Head of caudate nucleus (tissue), 42 donors: ENCODE measurements at places on chromosomes 6 and 20.

- peak; percentile 1 for DNase-seq
These were observed at the start of gene HLA-DRB5 for GRCh38 chr6:32529697-32530430. Gene HLA-DRB5 (minus strand): TSS chr6:32530287. CDS start chr6:32530224, 63 bp downstream.

GRCh38 chr20:33926425-33926824, 67.3 kb upstream of the RALY start:
- DNase-seq: no peak

DNA sequence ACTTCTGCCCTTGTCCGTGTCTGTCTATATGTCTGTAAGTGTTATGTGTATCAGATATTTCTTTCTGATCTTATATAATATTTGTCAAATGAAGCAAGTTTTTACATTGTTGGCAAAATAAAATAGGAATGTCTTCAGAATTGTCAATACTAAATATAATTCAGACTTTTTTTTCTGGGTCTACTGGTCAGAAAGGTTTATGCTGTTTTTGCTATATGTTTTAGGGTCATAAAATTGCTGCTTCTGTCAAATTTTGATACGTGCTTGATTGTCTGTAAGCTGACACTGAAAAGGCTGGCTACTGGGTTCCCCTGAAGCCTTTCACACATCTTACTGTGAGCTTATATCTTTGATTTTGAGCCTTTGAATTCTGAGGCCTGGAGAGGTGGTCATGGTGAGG, 20.1 kb downstream of the LGSN start:
- DNase-seq: no peak

- DNase-seq: no peak
These were observed 178.3 kb downstream of the THBS2 start for GRCh38 chr6:169075211-169075914.

- no peak for DNase-seq
These were observed 71.6 kb downstream of the SH3BGRL2 start for GRCh38 chr6:79702691-79703090.

DNA sequence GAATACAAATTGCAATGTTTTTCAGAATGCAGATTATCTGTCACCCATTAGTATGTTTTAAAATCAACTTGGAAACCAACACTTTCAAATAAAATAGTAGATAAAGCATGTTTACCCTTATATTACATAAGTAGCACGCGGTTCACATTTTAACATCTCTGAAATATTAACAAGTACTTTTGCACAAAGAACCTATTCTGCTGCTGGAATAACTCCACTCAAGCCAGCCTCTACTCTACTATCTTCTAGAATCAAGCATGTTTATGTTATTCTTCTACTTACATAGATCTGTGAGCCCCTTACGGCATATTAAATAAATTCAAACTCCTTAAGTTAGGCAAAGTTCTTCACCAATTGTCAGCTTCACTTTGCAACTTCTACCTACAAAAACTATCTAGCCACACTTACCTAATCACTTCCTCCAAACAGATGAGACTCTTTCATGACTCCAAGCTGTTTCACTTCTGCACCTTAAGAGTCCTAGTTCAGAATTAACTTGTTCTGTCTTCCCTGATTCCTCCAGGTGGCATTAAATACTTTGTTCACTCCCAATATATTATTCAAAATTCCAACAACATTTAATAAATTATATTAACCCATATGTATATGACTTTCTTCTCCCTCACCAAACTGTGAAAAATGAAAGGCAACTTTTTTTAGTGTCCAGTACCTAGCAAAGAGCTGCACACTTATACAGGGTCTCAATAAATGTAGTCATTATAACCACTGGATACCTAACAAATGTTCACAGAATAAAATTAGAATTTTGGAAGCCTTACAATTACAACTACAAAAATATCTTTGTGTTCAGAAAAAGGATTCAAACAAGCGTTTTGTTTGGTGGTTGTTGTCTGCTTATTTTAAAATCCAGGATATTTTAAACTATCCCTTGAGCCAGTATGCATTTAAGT, 12.1 kb downstream of the CEP85L start:
- DNase-seq: no peak

DNA sequence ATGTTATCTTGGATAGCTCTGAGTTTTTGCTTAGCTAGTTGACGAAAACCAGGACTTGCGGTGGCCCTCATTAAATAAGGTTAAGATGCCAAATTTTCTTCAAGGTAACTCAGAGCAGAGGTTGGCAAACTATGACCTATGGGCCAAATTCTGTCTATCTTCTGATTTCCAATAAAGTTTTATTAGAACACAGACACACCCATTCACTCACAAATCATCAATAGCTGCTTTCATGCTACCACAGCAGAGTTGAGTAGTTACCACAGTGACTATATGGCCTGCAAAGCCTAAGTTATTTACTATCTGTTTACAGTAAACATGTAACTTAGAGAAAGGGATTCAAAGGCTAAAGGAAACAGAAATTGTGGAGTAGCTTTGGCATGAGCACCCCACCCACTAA, 23.6 kb downstream of the DCDC2 start:
- DNase-seq: no peak

DNA sequence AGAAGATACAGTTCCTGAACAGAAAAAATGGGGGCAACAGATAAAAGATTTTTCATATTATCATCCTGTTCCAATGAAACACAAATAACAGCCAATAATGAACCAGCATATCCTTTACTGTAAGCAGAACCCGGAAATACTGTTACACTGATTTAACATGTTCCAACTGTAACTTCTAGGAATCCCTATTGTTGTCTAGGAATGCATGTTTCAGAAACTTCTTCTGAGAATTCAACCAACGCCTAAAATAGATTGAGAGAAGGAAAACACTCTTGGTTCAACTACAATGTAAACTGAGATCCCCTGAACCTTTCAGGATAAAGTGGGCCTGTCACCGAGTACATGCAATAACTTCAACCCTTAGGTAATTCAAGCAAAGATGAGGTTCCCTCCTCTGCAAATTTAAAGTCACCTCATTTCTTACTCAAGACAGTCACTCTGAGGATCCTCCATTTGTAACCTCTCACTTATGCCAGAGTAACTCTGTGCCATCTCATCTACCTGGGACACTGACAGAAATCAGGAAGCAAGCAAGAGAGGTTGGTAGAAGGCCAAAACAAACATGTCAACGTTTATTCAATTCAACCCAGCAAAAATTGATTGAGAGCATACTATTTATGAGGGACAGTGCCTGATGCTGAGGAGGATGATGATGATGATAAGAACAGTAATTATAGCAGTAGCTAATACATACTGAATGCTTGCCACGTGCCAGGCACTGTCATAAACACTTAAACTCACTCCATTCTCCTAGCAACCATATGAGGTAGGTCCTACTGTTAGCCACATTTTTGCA, 14.1 kb downstream of the UBE3D start:
- DNase-seq: no peak

GRCh38 chr20:41174782-41175181, 37.4 kb downstream of the PLCG1 start:
- DNase-seq: no peak

DNA sequence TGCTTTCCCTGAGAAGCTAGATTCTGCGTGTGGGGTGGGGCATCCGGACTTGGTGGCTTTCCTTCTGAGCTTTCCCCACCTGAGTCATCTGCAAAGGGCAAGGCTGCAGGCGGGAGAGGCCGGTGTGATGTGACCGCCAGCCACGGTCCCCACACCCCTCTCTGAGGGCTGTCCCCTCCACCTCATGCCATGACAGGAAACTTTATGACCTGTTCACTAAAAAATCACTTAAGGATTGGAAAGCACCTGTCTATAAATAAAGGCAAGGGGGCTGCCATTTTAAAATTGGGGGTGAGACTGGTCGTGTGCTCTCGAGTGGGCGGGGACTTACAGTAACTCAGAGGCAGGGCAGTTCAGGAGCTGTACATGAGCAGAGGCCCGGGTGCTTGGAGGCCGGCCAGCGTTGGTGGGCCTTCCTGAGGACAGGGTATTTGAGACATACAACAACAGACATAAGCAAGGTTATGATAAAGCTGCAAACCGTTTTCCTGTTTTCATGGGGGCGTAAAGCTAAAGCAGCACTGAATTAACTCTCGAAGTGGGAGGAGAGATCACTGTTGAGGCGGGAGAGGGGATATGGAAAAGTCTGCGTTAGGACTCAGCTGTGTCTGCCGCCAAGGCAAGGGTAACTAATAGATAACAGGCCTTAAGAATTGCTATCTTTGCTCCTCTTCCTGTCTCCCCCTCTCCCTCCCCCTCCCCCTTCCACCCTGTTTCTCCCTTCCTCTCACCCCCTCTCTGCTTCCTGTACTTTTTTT, 16.1 kb upstream of the SERPINB1 start:
- DNase-seq: no peak

DNA sequence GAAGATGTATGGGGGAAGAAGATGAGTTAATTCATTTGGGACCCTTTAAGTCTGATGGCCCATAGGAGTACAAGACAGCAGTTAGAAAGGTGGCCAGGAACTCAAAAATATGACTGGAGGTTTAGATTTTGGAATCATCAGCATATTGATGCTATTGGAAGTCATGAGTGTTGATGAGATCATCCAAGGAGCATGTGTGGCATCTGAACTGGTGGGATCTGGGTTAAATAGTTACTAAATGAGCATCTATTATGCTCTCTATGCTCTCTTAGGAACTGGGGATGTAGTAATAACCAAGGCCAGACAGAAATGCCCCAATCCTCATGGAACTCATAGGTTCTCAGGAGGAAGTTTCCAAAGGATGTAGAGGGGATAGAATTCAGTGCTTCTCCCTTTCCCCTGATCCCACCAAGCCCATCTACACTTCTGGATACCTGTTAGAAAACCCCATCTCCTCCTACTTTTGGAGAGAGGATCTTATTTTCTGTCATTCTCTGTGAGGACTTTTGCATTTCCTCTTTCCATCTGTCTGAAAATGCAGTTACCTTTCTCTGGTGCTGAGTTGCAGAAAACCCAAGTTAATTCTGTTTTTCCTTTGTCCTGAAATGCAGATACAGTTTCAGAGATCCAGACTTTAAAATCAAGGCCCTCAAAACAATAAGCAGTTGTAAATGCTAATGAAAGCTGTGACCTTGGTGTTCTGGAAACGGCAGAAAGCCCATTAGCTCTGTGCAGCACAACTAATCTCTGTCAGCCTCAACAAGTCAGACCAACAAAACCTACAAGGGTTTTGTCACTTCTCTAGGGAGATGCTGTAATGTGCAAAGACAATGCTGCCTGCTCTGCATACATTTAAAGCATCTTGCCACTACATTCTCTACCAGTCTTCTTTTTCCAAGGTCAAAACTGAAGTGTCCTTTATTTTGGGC, 65.8 kb downstream of the TBC1D7 start:
- DNase-seq: no peak

DNA sequence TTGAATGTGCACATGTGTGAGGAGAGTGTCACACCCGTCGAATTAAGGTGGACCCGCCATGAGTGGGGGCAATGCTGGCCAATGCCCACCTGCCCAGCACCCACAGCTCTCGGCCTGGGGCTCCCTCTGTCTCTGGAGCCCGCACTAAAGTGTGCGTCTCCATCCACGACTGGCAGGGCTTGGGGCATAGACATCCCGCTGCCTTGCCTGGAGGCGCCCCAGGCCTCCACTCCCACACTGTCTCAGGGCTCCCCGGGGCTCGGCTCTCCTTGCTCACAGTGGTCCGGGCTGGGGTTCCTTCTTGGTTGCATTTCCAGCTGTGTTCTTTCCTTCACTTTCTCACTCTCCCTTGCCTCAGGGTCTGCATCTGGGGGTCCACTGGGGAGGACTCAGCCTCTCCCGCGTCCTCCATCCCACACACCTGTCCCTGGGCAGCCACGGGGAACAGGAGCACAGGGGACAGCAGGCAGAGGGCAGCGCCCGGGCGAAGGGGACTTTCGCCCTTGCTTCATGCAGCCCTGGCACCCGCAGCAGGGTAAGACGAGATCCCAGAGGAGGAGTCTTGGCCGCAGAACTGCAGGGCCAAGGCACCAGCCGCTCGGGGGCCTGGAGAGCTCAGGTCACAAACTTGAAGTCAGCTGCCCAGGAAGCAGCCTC, 20.1 kb upstream of the MRGBP start:
- no peak for DNase-seq

GRCh38 chr6:114276783-114277182, 66.0 kb downstream of the HS3ST5 start:
- no peak for DNase-seq

DNA sequence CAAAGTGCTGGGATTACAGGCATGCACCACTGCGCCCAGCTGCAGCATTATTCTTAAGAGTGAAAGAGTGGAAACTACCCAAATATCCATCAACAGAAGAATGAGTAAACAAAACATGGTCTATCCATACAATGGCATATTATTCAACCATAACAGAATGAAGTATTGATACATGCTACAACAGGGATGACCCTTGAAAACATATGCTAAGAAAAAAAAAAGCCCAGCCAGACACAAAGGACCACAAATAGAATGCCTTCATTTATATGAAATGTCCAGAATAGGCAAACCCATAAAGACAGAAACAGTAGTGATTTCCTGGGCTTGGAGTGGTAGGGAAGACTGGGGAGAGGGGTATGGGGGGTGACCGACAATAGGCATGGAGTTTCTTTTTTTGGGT, 7.1 kb downstream of the TUBB2B start:
- no peak for DNase-seq

DNA sequence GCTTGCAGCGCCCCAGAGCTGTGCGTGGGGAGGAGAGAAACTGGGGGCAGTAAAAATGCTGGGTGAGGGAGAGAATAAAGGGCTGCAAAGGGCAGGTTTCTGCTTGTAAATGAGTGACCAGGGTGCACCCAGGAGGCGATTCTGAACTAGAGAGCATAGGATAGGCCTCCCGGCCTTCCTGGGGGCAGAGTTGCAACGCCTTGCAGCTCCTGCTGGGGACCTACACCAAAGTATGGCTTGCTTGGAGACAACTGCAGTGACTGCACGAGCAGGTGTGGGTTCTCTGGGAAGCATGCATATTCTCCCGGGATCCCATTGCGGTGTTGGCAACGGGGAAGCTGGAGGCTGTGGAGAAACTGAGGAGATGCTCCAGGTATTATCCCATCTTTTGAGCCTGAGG, 111.6 kb upstream of the SPACA1 start:
- DNase-seq: no peak

GRCh38 chr20:48455651-48456365, 372.0 kb downstream of the PREX1 start:
- DNase-seq: no peak

- DNase-seq: no peak
These were observed 29.4 kb downstream of the PNLDC1 start for GRCh38 chr6:159829526-159829925.

DNA sequence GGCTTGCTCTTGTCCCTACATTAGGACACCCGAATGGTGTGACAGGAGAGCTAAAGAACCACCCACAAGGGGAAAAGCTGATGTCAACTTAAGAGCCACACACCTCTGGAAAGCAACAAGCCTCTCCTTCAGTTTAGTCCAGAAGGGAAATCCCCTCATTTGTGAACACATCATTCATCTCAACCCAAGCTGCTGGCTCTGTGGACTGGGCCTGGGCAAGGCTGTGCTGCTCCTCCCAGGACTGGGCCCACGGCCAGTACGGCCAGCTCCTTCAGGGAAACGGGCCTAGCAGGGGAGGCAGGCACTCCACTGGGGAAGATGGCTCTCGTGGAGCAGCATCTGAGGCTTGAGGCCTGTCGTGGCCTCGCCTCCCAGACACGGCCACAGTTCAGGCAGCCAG, 12.8 kb upstream of the SLC4A11 start:
- peak; percentile 54 for DNase-seq

GRCh38 chr6:159887761-159888160, 3.0 kb upstream of the MAS1 start:
- DNase-seq: no peak

- DNase-seq: no peak
These were observed 898.0 kb upstream of the EYS start for GRCh38 chr6:66605011-66605410.

- no peak for DNase-seq
These were observed 37.5 kb downstream of the ELMO2 start for GRCh38 chr20:46368902-46369268.

- DNase-seq: no peak
These were observed 538.7 kb upstream of the POU3F2 start for GRCh38 chr6:98295515-98296175.
